ENCODE measurements at places on chromosomes 7 and 10.

DNA sequence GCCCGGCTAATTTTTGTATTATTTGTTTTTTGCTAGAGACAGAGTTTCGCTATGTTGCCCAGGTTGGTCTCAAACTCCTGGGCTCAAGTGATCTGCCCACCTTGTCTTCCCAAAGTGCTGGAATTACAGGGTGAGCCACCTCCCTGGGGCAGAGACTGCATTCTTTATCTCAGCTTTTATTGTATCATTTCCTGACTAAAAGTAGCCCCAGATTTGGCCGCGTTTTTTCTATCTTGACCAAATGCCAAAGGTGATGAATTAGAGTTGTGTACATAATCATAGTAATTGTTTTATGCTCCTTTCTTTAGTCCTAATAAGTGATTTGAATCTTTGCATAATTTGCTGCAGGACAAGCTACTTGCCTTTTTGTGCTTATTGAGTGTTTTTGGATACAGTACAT lies 3.1 kb upstream of the SMNDC1 start:
- no peak for DNase-seq

DNA sequence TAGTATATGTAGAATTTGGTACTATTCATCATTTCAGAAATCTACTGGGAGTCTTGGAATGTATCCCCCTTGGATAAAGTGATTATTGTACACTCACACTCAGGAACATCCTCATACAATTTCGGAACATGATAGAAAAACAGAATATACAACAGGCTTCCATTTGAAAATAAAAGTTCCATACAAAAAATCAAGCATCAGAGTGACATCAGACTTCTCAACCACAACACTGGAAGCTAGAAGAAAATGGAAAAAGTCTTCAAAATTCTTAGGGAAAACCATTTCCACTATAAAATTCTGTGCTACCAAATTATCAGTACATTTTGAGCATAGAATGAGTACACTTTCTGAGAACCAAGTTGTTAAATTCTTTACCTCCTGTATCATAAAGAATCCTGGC lies 8.8 kb downstream of the LYZL1 start:
- DNase-seq: no peak

GRCh38 chr7:132406039-132406438 lies 170.2 kb downstream of the PLXNA4 start:
- DNase-seq: no peak

- no peak for DNase-seq
These were observed 3.8 kb downstream of the CCM2 start for GRCh38 chr7:45003789-45004188.

DNA sequence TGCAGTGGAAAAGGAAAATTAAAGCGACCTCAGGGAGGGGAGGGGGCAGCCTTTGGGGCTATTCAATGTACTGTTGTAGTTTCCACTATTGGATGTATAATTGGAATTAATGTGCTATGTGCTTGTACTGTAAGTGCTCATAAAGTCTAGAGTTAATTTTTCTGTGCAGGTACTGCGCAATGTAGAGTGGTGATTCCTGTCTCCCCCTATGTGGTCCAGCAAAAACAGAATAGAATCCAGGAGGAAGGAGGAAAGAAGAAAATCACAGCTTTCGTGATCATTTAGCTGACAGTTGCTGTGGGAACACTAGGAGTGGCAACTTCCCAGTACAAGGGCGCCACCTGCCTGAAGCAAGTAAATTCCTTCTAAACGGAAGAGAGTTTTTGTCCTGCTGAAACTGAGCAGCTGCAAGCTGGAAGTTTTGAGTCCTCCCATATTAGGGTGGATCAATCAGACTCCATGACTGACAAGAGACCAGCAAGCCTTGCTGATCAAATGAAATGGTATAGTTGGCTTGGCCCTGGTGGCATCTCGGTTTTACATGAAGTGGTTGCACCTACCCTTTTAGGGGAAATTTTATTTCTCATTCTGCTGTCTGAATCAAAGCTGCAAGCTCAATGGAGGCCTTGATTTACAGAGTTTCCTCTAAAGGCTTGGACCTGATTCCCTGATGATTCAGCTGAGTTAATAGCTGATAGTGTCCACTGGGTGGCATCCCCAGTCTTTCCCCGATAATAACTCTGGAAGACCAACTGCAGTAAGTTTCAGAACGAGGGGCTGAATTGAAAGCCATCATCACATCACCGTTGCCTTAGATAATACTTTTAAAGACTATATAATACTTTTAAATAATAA lies 299.8 kb downstream of the HGF start:
- DNase-seq: no peak

- no peak for DNase-seq
These were observed 53.8 kb downstream of the INPP5A start for GRCh38 chr10:132591166-132591971.

DNA sequence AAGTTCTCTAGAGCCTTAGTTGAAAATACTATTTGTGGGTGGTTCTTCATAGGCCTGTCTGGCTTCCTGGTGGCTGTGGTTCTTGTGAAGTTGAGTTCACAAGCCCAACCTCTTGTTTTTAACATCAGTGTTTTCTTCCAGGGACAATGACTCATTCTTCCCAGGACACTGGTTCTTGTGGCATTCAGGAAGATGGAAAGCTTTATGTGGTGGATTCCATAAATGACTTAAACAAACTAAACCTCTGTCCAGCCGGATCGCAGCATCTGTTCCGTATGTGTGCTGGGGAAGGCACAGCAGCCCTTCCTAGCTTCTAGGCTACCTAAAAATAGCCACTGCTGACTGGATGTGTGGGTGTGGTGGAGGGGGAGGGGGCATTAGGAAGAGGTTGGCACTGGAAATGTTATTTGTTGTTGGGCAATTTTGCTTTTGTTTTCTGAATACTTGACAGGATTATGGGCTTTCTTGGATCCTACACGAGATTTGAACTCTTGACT lies 3.9 kb downstream of the LSMEM1 start:
- DNase-seq: no peak

GRCh38 chr7:28556025-28556424 lies 143.7 kb downstream of the CREB5 start:
- DNase-seq: no peak

DNA sequence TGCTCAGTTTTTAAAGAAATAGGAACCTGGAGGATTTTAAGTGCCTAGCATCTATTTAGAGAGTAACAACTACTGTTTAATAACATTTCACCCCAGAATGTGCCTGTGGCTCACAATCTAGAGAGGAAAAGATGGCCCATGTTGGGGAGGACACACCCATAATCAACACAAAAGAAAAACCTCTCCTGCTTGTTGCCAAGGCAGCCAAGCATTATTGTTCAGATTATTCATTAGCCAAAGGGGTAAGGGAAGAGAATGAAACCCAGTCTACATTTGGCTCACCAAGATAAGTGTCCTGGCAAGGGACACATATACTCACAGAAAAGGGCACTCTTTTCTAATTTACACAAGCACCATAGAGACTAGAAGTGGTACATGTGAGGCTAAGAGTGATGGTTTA lies 17.7 kb upstream of the IFIT1B start:
- no peak for DNase-seq
